Sigmoid colon (tissue), 7 donors: ENCODE measurements at places on chromosomes 13 and 19. TPM values are rescaled to one million over a fixed set of nuclear protein-coding genes. Genes with fewer than 3 reads are reported as not detected.

- H3K27ac ChIP-seq, result no peak overlapping the region
- H3K4me3 ChIP-seq, result no peak overlapping the region
- no peaks in the 10 kb centered on the region for H3K4me1 ChIP-seq
- DNase-seq, result no peak
- H3K36me3 ChIP-seq, result no peaks in the 10 kb centered on the region
- no peaks in the 10 kb centered on the region for H3K27me3 ChIP-seq
Observed at GRCh38 chr19:53772943-53773342, 51.2 kb downstream of the NLRP12 start.

GRCh38 chr19:33191501-33191900 is 2.6 kb upstream of the LRP3 start:
- H3K27me3 ChIP-seq, result no peaks in the 10 kb centered on the region
- H3K27ac ChIP-seq, result no peak overlapping the region
- peak; percentile 46 for DNase-seq

Gene URAD
- total RNA-seq, result not detected

DNA sequence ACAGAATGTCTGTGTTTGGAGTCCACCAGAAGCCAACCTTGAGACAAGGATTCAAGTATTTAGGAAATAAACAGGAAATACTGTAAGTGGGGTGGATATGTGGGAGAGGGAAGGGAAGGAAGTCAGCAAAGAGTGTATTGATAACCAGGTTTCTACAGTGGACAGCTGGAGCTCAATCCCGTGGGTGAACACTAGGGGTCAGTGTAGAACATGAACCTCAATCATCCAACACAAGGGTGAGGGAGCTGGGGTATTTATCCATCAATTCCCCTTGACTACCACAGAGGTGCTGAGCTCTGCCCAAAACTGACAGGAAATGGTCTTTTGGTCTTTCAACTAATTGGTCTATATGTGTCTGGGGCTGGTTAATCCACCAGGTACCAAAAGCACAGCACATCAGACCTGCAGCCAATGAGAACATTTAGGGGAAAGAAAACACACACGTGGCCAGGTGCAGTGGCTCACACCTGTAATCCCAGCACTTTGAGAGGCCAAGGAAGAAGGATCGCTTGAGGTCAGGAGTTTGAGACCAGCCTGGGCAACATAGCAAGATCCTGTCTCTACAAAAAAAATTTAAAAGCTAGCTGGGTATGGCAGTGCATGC is 5.6 kb upstream of the SYDE1 start:
- DNase-seq, result no peak
- H3K4me1 ChIP-seq, result no peaks in the 10 kb centered on the region

DNA sequence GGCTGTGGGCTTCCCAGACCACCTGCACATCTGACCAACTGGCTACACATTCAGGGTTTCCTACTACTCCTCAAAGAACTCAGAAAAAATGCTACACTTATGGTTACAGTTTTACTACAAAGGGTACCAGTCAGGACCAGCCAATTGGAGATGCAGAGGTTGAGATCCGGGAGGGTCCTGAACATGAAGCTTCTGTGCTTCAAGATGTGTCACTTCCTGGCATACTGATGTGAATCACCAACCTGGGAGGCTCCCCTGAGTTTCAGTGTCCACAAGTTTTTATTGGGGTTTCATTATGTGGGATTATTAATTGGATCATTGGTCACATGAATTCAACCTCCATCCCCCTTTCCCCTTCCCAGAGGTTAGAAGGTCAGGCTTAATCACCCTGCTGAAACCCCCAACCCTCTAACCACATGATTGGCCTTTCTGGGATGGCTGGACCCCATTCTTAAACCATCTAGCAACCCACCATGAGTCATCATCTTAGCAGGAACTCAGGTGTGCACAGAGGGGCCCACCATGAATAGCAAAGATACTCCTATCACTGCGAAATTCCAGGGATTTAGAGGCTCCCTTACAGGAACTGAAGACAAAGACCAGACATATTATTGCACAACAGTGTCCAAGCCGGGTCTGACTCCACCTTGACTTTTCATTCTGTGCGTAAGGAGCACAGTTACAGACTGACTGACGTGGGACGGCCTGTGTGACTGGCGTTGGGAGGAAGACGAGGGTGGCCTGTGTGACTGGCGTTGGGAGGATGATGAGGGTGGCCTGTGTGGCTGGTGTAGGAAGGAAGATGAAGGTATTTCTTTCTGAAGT is 90.7 kb downstream of the ATP8A2 start:
- no peak overlapping the region for H3K27ac ChIP-seq
- H3K4me3 ChIP-seq, result no peak overlapping the region

Gene ARRDC5
- 1.1 TPM for total RNA-seq

Gene KANK2
- total RNA-seq, result 691 TPM

DNA sequence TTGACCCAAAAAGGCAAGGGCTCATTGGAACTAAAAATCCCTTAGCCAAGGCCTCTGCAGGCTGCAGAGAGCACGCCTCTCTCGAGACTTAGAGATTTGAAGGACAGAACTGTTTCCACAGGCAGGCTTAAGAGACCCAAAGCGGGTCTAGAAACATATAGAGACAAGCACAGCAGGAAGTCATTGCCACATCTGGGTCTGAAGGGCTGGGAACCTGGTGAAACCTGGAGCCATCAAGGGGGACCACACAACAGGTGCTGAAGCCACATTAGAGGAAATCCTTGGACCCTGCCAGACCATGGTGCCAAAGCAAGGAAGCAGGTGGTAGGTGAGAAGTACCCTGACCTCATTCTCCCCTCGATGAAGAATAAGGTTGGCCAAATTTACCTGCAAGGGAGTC is 33.8 kb upstream of the LRCH1 start:
- H3K27ac ChIP-seq, result no peak overlapping the region
- peaks cover 3% of the 10 kb centered on the region for H3K4me1 ChIP-seq
- no peaks in the 10 kb centered on the region for H3K36me3 ChIP-seq
- H3K27me3 ChIP-seq, result no peaks in the 10 kb centered on the region
- no peak overlapping the region for H3K4me3 ChIP-seq

DNA sequence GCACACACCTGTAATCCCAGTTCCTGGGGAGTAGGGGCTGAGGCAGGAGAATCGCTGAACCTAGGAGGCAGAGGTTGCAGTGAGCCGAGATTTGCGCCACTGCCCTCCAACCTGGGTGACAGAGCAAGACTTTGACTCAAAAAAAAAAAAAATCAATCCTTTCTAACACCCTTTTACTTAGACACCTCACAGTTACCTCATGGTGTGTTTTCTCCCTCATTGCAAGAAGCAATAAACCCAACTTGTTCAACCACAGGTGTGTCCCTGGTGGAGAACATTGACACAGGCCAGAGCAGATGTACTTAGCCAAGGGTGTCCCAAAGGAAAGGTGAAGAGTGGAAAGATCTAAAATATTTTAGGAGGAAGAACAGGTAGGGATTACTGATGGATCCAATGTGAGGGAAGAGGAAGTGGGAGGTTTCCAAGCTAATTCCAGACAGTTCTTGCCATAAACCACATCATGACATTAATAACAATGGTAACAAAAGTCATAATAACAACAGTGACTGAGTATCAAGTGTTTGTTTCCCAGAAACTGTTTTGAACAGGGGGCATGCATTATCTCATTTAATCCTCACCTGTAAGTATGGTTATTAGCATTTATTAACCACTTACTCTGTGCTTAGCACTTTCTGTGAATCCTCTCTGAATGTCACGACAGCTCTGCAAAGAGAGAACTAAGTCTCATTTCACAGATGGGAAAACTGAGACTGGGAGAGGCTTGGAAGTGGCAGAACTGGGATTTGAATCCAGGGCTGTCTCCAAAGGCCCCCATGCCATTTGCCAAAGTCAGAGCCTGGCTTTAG is 3.1 kb upstream of the LYPD3 start:
- no peaks in the 10 kb centered on the region for H3K4me1 ChIP-seq
- no peak overlapping the region for H3K27ac ChIP-seq
- no peaks in the 10 kb centered on the region for H3K36me3 ChIP-seq
- DNase-seq, result no peak
- no peaks in the 10 kb centered on the region for H3K27me3 ChIP-seq

GRCh38 chr13:27625839-27626238 is 4.1 kb downstream of the POLR1D start:
- H3K27ac ChIP-seq, result no peak overlapping the region
- H3K4me1 ChIP-seq, result peaks cover 21% of the 10 kb centered on the region
- H3K36me3 ChIP-seq, result no peaks in the 10 kb centered on the region
- no peaks in the 10 kb centered on the region for H3K27me3 ChIP-seq
- H3K4me3 ChIP-seq, result no peak overlapping the region

DNA sequence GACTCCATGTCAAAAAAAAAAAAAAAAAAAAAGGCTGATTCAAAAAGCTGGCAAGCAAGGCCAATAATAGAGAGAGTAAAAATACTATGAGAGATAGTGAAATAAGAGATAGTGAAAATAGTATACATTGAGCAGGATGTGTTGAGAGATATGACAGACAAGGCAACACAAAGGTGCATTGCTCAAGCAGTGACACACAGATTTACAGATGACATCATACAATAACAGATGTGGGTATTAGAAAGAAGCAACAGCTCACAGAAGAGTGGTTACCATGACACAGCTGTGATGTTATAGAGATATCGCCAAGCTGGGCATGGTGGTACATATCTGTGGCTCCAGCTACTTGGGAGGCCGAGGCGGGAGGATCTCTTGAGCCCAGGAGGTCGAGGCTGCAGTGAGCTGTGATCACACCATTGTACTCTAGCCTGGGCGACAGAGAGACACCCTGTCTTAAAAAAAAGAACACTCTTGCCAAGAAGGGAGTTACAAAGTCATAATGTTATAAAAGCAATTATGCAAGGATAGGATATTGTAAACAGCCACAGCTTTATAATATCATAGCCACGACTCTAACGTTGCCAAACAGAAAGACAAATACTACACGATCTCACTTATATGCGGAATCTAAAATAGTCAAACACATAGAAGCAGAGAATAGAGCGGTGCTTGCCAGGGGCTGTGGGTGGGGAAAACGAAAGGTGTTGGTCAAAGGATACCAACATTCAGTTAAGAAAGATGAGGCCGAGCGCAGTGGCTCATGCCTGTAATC is 10.3 kb downstream of the TNFSF9 start:
- DNase-seq, result no peak
- H3K4me3 ChIP-seq, result no peak overlapping the region
- no peaks in the 10 kb centered on the region for H3K27me3 ChIP-seq
- no peak overlapping the region for H3K27ac ChIP-seq
- no peaks in the 10 kb centered on the region for H3K4me1 ChIP-seq

DNA sequence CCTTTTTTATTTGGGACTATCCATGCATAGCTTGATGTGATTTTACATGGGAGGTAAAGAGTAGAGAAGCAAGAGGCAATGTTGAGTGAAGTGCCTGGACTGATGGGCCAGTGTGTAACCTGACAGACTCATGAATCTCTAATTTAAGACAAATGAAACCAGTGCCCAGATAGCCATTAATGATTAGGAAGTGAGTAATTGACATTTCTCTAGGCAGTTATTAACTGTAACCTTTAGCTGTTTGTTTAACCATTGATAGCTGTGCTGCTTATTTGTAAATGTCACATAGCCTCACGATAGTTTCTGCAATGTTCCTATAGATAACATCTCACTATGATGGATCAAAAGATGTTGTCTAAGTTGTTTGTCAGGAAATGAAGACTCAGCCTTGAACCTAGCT is 1047.5 kb upstream of the SPRY2 start:
- DNase-seq, result no peak
- no peaks in the 10 kb centered on the region for H3K27me3 ChIP-seq
- no peak overlapping the region for H3K27ac ChIP-seq
- no peaks in the 10 kb centered on the region for H3K36me3 ChIP-seq

DNA sequence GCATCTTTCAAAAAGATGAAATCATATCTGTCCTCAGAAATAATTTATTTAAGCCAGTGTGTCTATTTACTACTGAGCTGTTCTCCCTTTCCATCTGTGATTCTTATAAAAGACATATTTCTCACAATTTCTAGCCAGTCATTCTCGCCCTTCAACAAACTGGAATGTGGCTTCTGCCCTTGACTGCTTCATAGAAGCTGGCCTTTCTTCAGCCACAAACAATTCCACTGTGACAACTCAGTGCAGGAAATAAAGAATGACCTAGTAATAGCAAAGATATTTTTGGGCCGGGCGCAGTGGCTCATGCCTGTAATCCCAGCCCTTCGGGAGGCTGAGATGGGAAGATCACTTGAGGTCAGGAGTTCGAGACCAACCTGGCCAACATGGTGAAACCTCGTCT is 655.5 kb downstream of the PCDH9 start:
- H3K4me1 ChIP-seq, result no peaks in the 10 kb centered on the region
- no peaks in the 10 kb centered on the region for H3K36me3 ChIP-seq
- H3K27ac ChIP-seq, result no peak overlapping the region
- H3K27me3 ChIP-seq, result no peaks in the 10 kb centered on the region
- no peak overlapping the region for H3K4me3 ChIP-seq
- DNase-seq, result no peak

GRCh38 chr19:19775891-19776205 is 42.9 kb upstream of the ZNF14 start:
- peaks cover 15% of the 10 kb centered on the region for H3K4me1 ChIP-seq
- H3K36me3 ChIP-seq, result no peaks in the 10 kb centered on the region
- no peak for DNase-seq

DNA sequence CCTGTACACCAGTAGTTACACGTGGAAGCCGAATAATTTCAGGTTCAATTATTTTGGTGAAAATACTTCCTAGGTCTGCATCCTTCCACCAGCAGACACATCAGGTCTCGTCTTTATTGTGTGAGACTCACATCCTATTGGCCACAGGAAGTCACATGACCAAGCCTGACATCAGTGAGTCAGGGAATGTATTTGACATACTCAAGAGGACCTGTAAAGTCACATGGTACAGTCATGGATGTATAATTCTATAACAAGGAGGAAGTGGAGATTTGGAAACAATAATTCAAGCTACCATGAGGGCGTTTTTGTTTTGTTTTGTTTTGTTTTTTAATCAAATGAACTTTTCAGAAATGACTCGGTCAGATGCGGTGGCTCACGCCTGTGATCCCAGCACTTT is 9.3 kb upstream of the HIF3A start:
- no peaks in the 10 kb centered on the region for H3K36me3 ChIP-seq
- H3K27ac ChIP-seq, result no peak overlapping the region
- no peak for DNase-seq
- no peaks in the 10 kb centered on the region for H3K4me1 ChIP-seq
- H3K4me3 ChIP-seq, result no peak overlapping the region
- no peaks in the 10 kb centered on the region for H3K27me3 ChIP-seq

- no peaks in the 10 kb centered on the region for H3K36me3 ChIP-seq
- no peak overlapping the region for H3K27ac ChIP-seq
- no peaks in the 10 kb centered on the region for H3K27me3 ChIP-seq
- no peak overlapping the region for H3K4me3 ChIP-seq
- no peak for DNase-seq
- peaks cover 5% of the 10 kb centered on the region for H3K4me1 ChIP-seq
Observed at GRCh38 chr13:39474600-39474999, 128.4 kb downstream of the LHFPL6 start.
